ENCODE measurements at places on chromosomes 16 and 17.

DNA sequence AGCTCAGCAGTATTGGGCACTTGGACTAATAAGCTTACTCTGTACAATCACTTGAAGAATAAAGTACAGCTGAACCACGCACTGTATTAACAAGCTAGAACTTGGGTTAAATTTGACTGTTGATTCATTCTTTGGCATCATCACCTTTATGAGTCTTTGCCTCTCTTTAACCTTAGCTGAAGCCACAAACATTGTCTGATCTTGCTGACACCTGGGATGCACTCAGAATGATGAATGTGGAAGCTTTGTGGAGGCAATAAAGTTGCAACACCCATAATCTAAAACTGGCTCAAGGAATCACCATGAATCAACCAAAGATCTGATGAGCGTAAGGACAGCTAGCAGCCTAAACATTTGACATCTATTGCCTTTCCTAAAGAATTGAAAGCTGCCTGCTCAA, 590.6 kb upstream of the SOX9 start:
- no peak for DNase-seq

DNA sequence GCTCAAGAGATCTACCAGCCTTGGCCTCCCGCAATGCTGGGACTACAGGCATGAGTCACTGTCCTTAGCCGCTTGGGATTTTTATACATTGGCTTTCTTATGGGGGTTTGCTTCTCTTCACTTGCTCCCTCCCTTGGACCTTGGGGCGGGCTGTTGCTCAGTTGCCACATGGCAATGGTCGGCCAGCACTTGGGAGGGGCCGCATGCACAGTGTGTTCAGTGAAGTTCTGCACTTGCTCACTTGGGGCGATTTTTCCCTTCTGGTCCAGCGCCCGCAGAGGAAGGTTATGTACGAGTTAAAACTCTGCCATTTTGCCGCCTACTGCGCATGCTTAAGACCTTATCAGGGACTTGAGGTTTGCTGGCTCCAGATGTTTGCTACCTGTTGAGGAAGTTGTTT, 1367.6 kb upstream of the CDH8 start:
- no peak for DNase-seq

DNA sequence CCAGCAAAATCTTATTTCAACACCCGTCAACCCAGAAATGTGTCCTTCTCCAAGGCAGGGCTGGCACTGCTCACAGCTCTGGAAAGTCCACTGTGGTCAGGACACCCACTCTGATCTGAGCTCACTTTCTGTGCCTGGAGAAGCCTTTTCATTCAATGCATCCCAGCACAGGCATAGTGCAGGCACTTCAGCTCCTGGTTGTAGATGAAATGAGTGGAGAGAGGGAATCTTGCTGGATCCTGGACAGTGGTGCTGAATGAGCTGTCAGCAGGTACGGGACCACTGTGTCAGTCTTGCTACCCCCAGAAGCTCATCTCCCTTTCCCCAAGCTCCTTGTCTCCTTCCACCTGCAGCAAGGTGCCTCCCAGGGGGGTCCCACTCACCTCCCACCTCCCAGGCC, 86.1 kb upstream of the SALL1 start:
- no peak for DNase-seq

GRCh38 chr17:76106703-76107102, 3.1 kb upstream of the EXOC7 start:
- DNase-seq: no peak

DNA sequence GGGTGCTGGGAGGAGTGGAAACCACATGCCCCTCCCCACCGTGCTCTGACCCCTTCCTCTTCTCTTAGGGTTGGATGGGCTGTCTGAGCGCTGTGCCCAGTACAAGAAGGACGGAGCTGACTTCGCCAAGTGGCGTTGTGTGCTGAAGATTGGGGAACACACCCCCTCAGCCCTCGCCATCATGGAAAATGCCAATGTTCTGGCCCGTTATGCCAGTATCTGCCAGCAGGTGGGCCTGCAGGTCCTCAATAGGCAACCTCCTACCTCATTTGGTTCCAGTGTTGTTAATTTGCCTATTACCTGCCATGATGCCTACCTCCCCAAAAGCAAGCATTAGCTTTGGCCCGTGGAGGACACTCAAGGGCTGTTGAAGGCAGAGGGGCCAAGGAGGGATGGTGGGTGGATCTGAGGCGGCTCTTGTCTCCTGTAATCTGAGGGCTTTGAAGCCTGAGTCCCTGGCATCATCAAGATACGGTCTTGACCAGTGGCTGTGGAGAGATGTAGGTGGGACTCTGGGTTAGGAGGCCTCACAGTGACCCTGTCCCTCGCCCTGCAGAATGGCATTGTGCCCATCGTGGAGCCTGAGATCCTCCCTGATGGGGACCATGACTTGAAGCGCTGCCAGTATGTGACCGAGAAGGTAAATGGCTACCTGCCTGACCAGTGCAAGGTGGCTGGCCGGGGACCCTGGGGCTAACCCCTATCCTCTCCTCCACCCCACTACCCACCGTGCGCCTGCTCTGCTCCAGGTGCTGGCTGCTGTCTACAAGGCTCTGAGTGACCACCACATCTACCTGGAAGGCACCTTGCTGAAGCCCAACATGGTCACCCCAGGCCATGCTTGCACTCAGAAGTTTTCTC, 3.4 kb downstream of the ALDOA start:
- no peak for DNase-seq

DNA sequence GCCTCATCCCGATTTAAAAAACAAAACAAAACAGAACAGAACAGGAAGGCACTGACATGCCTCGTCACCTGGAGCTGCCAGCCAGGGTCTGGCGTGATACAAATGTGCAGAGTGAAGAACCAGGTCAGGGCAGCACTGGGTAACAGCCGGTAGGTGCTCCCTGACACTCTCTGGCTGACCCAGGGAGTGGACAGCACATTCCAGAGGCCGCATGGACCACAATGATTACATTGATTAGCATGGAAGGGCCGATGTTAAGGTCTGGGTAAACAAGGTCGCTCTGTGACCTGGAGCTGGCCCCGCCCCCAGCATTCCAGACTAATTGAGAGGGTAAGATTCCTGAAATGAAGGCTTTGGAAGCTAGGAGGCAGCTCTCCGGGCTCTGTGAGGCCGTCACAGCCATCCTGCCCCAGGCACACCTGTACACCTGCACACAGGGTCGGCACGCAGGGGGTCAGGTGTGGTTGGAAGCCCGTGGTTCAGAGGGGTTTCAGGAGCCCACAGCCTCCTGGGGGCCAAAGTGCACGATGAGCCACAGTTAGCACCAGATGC, 21.4 kb downstream of the PIEZO1 start:
- no peak for DNase-seq

Measured in dorsolateral prefrontal cortex (tissue), 122 donors.